Fibroblast of upper back skin (primary cell): ENCODE measurements at places on chromosomes 2 and 18.

GRCh38 chr2:9815844-9816279 is 27.4 kb upstream of the TAF1B start:
- DNase-seq, result peak; percentile 27

GRCh38 chr2:163734881-163735684 is 725 bp downstream of the FIGN start:
- no peak for DNase-seq

DNA sequence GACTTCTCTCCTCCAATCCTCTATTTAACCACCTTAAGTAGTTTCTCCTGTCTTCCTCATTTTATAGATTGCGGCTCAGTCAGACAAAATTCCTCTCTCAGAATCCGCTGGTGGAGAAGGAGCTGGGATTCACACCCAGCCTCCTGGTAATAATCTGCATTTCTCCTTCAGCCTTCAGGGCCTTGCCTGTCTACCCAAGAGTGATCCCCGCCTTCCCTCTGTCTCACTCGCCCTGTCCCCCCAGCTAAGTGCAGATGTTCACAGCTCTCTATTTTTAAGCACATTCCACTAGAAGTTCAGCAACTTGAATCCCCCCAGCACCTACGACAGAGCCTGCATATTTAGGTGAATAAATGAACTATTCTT is 212.5 kb upstream of the HAAO start:
- no peak for DNase-seq

DNA sequence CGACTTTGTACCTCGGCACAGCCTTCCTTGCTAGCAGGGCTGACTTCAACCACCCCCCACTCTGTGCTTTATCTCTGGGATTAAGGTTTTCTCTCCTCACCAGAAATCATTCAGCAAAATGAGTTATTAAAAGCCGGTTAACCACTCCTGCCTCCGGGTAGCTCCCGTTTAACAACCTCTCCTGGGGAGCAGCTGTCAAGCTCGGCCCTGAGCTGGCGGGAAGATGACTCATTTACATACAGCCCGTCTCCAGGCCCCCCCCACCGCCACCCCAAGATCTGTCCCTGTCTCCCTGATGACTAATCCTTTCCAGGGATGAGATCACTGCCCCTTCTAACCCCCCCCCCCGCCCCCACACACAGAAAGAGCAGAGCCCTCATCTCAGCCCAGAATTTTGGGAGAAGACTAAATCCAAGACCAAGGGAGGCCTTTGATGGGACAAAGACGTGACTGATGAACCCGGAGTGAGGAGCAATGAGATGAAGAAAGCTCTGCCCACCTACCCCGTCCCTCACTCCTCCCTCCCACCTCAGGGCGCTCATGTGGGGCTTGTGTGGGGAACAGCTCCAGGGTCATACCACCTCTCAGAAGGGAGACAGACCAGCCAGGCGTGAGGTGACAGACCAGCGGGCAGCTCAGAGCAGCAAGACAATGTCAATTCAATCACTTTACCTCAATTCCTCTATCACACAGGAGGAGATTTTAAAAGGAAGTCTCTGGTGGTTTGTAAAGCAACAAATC is 131.4 kb downstream of the MSH2 start:
- DNase-seq, result peak; percentile 95

GRCh38 chr18:11587432-11587831 is 22.0 kb upstream of the SLC35G4 start:
- no peak for DNase-seq

DNA sequence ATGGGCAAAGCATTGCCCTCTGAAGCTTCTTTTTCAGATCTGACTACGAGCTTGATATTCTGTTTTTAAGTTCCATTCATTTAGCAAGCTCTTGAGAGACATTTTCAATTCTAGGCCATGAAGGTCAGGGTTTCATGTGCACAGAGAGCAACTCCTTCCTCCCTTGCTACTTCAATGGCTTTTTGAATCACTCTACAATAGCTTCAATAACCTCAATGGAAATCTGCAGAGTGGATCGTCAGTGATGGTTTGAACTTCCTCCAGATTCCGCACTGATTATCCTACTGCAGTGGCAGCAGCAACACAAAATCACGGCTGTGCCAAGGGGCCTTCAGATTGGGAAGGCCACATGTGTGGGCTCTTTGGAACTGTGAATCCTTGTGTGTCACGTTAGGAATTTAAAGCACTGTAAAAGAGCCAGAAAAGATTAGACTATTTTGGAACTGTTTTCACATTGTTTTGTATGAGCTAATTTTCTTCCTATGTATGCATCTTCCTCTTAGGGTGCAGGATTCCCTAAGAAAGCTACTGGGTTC is 88.4 kb upstream of the MGAT4A start:
- DNase-seq, result no peak

DNA sequence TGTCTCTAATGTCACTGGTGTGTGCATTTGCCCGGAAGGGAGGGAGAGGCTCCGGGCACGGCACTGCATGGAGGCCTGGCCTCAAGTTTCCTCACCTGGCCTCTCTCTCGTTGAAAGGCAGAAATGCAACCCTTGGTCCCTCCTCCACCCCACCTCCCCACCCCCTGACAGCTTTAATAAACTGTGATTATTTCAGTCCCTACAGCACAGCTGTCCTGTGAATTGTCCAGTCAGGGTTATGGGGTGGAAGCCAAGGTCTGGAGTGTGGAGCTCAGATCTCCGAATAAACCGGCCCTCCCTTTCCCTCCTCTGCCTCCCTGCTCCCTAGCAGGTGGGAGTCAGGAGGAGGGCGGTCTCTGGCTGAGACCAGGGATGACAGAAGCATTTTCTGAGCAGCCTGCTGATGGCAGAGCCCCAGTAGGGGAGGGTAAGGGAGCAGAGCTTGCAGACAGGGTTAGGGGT is 199.2 kb upstream of the SMAD2 start:
- DNase-seq, result no peak

DNA sequence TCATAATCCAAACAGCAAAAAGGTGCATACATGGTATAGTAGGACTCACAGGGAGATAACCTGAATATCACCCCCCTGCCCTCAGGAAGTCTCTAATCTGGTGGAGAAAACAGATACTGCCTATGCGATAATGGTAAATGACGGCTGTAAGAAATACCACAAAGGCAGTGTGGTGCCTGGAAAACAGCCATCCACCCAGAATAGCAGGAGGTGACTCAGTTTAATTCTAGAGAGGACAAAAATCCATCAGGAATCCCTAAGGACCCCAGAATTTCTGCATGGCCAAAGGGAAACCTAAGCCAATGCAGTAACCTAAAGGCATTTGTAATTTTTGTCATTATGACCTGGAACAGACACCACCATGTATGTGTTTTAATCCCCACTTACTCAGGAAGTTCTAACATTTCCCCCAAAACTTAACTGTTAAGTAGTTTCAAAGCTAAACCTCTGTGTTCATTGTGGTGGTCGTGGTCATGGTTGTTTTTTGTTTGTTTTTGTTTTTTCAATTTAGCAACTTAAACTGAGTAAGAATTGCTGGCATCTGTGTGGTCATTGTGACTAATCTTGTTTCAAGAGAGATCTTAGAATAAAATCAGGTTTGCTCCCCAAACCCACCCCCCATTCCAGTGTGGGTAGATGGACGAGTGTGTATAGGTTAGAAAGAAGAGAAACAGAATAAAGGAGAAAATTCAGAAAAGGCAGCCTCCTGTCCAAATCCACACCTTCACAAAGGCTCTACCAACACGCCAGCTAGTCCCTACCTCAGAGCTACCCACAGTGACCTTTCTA is 121.5 kb upstream of the CDCA7 start:
- peak; percentile 68 for DNase-seq

DNA sequence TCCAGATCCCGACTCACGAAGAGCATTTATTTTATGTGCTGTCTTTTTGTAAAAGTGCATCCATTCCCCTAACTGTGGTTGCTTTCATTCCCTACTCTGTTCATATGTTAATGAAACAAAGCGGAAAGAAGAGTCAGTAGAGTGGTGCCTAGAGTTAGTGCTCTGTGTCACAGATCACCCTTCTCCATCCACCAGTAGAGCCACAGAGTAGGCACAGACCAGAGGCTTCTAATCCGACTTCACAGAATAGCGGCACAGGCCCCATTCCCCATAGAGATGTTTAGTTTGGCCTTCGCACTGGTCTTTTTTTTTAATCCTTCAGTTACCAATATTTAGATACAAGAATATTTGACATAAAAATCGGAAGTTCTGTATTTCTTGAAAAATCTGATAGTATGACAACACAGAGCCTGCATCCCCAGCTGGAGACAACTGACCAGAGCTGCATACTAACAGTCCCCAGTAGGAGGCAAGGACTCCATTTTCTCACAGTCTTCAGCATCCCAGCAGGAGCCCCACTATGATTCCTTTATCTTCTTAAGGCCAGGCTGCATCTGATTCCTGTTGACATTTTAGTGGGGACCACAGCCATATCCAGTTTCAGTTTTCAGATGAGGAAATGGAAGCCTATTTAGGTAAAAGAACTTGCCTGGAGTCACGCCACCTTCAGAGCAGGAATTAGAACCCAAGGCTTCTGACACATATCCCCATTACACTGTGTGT is 7.0 kb downstream of the G6PC2 start:
- no peak for DNase-seq

- DNase-seq, result no peak
Observed at GRCh38 chr2:235721625-235722024, 227.8 kb downstream of the AGAP1 start.

DNA sequence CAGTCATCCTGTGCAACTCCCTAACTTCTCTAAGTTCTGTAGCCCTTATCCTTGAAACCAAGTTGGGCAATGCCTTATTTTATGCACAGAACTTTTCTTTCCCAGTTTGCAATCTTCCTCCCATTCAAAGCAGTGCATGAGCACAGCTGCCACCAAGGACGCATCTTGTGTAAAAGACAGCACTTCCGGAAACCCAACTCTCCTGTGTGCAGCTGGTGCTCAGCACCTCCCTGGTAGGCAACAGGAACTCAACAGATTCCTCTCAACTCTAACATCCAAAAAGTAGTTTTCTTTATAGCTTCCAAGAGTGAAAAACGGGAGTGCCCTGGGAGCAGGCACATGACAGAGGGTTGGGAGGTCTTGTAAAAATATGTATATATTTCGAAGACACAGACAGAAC is 2.2 kb downstream of the TMEM18 start:
- DNase-seq, result no peak
